Stimulated activated CD4-positive, alpha-beta T cell treated with anti-CD3 and anti-CD28 coated beads, Interleukin-15, amount 100 ng/mL, for 1 hour (primary cell): ENCODE measurements at places on chromosomes 5 and 9.

DNA sequence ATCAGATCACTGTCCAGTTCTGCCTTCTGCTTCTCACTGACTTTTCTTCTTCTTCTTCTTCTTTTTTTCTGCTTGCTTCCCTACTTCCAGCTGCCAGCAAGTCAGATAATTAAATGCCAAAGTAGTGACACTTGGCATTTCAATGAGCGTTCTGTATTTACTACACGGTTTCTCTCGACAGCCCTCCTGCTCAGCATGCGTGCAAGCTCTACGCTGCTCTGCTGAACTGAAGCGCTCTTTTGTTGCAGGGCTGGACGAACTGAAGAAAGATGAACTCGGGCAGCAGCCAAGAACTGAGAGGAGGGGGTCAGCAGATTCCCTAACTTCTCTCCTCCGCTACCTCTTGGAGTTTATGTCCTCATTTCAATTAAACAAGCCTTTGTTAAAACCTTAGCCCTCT lies 319.1 kb downstream of the GLIS3 start:
- DNase-seq, result no peak

GRCh38 chr5:38341641-38342040 lies 83.3 kb downstream of the EGFLAM start:
- no peak for DNase-seq

DNA sequence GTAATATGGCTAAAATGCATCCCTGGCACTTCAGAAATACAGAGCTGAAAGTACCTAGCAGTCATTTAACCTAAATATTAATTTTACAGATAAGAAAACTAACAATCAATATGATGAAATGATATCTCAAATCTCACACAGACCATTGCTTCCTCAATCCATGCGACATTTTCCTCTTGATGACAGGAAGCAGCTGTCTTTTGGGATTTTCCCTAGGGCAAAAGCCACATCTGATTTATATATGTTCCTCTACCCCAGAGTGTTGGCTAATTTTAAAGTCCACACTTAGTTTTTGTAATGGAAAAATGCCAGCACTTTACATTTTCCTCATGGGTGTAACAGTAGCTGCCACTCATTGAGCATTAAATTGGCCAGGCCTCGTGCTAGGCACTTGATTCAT lies 47.7 kb upstream of the ITGA1 start:
- DNase-seq, result no peak

- DNase-seq, result no peak
Measured at GRCh38 chr9:109934136-109934856, 154.3 kb downstream of the PALM2AKAP2 start.

GRCh38 chr9:119726035-119726434 lies 356.8 kb upstream of the BRINP1 start:
- DNase-seq, result no peak

GRCh38 chr5:10913841-10914240 lies 152.8 kb upstream of the DAP start:
- DNase-seq, result no peak

- no peak for DNase-seq
Measured at GRCh38 chr5:58359981-58360380, 99.9 kb downstream of the PLK2 start.
